ENCODE measurements at places on chromosomes 6 and 20.
A peak's percentile ranks its signal among the peaks of the same experiment; 100 is the strongest.

DNA sequence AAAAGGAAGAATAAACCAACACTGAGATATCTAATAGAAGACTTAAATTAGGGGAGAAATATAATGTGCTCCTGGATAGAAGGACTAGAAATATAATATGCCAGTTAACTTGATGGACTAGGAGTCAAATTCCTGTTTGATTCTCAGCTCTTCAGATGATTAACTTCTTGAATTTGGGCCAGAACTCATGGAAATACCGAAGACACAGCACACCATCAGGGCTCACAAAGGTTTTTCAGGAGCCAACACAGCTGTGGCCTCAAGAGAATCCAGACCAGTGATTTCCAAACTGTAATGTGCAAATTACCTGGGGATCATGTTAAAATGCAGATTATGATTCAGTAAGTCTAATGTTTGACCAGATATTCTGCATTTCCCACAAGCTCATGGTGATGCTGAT is 33.8 kb upstream of the LRRC1 start:
- no peak for DNase-seq

DNA sequence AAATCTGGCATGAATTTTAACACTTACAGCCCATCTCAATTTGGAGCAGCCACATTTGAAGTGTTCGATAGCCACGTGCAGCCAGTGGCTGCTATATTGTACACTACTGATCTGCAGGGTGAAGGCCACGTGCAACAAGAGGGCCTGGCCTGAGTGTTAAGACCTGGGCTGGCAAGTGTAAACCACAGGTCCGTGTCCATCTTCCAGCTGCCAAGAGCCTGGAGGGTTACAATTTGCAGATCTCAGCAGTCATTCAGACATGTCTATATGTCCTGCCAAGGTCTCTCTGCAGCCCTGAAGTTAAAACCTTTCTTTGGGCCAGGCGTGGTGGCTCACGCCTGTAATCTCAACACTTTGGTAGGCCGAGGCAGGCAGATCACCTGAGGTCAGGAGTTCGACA is 14.1 kb downstream of the SGK2 start:
- no peak for DNase-seq

- no peak for DNase-seq
Measured at GRCh38 chr6:156598855-156599180, 178.4 kb upstream of the ARID1B start.

GRCh38 chr6:4890191-4890590 is 113.6 kb downstream of the RPP40 start:
- DNase-seq: no peak

- no peak for DNase-seq
Measured at GRCh38 chr6:11043961-11044711, at the start of gene ELOVL2. TSS of gene ELOVL2 (minus strand) at chr6:11044305. CDS start at chr6:11044230, 75 bp downstream.

GRCh38 chr20:37245216-37246150 is 16.1 kb downstream of the GHRH start:
- DNase-seq: no peak

DNA sequence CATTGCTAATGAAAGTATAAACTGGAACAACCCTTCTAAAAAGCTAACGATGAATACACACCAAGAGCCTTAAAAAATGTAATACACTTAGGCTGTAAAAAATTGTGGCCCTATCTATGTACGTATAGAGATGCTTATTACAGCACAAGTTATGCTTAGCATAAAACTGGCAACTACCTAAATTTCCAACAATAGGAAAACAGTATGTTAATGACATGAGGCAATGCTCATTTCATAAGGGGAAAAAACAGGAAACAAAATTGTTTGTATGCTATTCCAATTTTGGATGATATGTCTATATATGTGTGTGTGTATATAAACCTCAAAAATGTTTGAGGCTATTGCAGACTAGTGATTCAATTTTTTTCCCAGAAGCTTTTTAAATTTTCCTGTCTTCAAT is 82.5 kb downstream of the DTNBP1 start:
- no peak for DNase-seq

DNA sequence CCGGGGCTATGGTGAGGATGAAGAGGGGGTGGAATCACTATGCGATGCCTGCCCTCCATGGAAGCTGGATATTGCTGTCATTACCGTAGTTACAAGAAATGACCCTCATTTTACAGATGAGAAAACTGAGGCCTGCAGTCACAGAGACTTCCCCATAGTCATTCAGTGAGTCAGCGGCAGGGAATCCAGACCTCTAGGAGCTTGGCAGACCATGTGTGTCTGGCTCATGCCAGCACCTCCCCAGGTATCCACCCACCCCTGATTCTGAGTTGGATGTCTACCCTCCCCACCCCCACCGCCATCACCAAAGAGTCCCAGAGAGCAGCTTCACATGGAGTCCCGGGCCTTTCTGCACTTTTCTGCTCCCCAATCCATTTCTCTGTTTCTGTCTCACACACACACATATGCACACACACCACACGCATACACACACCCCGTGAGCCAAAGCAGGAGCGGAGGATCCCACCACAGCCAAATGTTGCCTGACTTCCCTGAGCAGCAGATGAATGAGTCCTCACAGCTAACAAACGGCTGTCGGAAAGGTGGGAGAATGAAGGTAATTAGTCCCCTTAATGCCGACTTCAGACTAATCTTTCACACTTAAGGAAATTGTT is 24.8 kb downstream of the CDH22 start:
- DNase-seq: no peak

- DNase-seq: no peak
Measured at GRCh38 chr20:6744180-6744579, 23.3 kb upstream of the BMP2 start.

GRCh38 chr6:104575536-104575935 is 284.2 kb downstream of the HACE1 start:
- DNase-seq: no peak

DNA sequence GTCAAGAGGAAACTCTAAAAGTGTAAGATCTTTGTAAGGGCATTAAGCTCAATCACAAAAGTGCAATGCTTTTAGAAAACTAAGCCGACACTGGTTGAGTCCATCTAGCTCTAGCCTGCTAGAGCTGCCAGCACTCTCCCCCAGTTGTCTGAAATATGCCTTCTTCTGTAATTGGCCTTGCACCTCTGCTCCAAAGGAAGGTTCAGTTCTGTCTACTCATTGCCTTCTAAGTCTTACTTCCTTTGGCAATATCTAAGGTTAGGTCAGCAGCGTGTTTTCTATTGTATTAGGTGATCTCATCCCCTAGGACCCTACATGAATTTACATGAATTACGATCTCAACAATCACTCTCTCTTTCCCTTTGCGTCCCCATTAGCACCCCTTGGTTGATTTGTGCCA is 378.6 kb downstream of the CBLN4 start:
- DNase-seq: no peak

DNA sequence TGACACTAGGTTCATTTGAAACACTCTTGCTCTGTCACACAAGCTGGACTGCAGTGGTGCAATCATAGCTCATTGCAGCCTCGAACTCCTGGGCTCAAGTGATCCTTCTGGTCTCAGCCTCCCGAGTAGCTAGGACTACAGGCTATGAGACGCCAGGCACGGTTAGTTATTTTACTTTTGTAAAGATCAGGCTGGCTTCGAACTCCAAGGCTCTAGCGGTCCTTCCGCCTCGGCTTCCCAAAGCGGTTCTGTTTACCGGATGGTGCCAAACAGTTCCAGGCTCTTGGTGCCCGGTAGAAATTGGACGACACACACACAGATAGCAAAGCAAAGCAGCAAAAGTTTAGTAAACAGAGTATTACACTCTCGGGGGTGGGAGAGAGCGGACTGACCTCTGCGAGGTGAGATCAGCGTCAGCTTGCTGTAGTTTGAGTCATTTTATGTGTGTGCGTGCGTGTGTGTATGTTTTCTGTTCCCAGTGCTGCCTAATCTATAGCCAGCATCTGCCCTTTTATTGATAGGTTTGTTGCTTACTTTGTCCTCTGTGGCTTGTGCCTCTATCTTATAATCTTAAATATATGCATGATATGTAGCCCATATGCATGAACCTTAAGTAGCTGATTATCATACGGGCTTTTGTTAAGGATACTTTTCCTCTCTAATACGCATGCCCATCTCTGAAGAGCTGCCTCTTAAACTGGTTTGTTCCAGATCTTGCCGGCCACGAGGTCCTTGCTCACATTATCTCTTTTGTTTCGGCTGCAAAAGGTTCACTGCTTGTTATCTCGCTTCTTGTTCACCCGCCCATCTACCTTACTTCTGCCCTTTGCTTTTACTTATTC is 75.2 kb downstream of the OR2B2 start:
- DNase-seq: peak; percentile 50

DNA sequence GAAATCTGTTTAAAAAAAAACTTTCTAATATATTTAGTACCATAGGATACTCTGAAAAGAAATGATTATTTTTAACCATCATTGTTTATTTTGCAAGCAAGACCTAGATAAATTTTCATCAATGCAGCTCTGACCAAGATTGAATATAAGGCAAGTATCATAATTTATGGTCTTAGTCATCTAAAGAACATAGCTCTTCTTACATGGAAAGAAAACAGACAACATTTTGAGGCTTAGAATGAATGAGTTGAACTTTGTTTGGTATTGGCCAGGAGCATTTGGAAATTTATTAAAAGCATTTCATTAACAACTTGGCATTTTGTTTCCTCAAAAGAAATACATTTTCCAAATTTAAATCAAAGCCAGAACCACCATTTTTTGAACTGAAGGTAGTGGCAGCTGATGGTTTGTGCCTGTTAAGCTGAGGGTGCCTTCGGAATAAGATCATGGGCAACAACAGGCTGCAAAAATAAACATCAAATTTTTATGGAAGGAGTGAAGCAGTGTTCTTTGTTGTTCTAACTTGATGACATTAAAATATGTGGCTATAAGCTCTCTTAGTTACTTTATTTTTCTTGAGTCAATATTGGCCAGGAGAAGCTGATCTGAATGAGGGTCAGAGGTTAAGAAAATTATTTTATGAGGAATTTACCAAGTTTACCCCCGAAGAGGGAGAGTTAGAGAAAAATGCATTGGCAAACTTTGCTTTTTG is 6.7 kb upstream of the ATXN1 start:
- no peak for DNase-seq

DNA sequence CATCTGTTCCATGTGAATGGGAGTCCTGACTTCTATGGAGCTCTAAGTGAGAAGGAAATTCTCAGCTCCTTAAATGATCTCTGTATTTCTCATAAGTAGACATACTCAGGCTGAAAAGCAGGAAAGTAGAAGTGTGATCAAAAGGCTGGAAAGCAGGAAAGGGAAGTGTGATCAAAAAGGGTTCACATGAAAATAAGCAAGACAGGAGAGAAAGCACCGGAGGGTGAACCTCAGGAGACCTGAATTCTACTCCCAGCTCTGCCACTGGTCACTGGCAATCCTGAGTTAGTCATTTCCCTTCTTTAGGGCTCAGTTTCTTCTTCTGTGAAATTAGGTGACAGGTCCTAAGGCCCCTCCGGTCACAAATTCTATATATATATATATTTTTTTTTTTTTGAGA is 55.5 kb upstream of the TRERF1 start:
- DNase-seq: no peak

- no peak for DNase-seq
Measured at GRCh38 chr6:128479991-128480390, 40.4 kb downstream of the PTPRK start.

GRCh38 chr20:58149437-58150091 is 78.9 kb downstream of the ANKRD60 start:
- DNase-seq: no peak

DNA sequence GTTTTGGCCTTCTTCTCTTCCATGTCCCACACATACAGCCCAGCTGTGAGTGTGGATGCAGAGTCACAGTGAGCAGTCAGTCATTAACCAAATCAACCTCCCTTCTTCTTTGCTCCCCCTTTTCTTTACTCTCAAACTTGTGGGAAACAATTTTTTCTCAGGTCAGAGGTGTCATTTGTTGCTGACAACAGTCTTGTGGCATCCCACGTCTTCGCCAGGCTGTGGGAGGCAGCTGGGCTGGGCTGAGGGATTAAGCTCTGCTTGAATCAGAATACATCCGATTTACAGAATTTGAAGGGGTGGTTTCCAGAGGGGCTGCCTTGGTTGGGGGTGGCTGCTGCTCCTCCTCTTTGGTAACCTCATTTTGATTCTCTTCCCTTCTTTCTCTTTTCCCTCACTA is 40.5 kb downstream of the SCGN start:
- no peak for DNase-seq

DNA sequence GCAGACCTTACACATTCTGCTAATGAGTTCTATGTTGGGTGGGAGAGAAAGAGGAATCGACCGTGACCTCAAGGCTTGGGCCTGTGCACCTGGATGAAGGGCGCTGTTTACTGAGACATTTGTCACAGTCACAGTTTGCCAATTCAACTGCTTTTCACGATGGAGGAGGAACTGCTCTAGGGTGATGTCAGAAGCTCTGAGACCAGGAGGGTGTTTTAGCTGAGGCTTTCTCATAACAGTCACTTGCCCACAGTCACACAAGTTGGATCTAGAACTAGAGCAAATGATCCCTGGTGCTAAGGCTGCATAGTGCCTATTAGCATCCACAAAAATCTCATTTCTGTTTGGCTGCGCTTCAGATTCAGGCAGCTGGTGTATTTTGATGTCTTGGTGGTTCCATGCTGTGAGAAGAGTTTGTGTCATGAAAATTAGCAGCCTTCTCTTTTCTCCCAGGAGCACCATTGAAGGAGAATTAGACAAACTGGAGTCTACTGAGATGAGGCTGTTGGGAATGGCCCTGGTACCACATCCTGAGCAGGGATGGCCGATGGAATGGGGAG is 83.3 kb upstream of the TGM3 start:
- no peak for DNase-seq
